ENCODE measurements at places on chromosomes 1 and 21.

GRCh38 chr1:19752083-19752696, 47.5 kb downstream of the TMCO4 start:
- DNase-seq: no peak

DNA sequence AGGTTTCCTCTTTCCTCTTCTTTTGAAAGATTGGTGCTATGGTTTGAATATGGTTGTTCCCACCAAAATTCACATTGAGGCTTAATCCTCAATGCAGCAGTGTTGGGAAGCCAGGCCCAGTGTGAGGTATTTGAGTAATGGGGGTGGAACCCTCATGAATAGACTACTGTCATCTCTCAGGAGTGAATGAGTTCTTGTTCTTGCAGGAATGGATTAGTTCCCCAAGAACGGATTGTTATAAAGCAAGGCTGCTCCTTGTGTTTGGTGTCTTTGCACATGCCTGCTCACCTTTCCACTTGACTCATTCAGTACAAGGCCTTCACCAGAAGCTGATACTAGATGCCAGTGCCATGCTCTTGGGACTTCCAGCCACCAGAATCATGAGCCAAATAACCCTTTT, 223.2 kb downstream of the BACH1 start:
- no peak for DNase-seq

DNA sequence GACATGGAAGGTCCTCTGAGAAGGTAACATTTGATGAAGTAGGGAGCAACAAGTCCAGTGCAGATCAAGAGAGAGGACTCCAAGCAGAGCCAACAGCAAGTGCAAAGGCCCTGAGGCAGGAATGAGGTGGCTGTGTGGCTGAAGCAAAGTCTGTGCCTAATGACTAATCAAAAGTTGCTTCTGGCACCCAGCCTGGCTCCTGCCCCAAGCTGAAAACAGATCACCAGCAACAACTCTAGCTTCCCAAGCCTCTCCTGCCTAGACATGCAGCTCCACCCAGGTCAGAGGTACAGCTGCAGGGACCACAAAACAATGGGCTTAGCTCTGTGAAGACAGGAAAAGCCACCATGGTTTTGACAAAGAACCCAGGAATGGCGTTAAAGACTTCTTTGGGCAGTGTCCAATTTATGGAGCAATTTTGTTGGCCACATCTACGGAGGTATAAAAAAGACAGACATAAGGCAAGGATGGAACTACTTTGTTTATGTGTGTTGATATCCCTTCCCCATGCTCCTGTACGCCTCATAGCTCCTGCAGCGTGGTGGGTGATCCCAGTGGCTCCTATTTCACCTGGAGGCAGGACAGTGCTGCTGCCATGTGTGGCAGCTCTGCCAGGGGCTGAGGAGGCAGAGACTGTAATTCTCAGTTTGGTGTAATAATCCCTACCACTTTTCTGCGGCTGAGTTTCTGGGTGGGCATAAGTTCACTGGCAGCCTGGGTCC, 26.4 kb upstream of the IGSF3 start:
- DNase-seq: no peak

- DNase-seq: no peak
Observed at GRCh38 chr1:96478228-96478627, 243.4 kb upstream of the PTBP2 start.

DNA sequence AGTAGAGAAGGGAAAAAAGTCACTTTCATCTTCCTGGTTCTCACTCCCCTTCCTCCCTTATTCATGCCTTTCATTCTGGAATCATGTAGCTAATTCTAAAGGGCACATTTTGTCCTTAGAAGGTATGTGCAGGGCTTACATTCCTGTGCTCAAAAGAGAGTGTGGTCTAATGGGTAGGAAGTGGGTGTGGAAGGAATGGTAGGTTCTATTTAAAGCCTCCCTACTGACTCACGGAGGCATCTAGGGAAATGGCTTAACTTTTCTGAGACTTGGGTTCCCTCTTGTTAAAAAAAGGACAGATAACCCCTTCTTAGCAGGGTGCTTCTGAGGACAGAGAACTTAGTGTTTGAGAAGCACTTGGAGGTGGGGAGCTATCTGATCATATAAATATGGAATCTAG, 249.3 kb upstream of the DUSP10 start:
- DNase-seq: no peak

- no peak for DNase-seq
Observed at GRCh38 chr21:35048183-35048601, 910 bp downstream of the RUNX1 start.

DNA sequence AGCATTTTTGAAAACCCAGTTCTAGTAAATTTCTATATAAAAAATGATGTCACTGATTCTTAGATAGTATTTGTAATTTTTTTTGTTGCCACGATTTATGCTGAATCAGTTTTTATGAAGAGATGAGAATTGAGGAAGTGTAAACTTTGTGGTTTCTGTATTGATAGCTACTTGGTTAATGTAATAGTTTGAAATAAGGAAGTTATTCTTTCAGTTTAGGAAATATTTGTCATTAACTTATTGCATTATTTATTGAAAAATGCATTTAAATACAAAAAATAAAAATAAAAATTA, 97.8 kb downstream of the ZFYVE9 start:
- no peak for DNase-seq

- no peak for DNase-seq
Observed at GRCh38 chr1:55610203-55610602, 395.0 kb upstream of the USP24 start.

DNA sequence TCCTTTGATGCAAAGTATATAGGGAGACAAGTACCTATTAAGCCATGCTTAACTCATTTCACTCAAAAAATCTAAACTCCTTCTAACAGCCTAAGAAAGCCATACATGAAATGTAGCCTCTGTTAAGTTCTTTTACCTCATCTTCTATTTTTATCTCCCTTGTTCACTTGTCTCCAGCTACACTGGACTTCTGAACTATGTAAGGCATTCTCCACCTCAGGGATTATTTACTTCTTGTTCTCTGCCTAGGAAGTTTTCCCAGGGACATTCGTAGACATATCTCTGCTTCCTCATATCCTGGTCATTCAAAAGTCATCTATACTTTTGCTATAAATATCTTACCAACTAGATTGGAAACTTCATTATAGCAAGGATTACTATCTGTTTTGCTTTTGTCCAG, 96.9 kb downstream of the COP1 start:
- DNase-seq: no peak

DNA sequence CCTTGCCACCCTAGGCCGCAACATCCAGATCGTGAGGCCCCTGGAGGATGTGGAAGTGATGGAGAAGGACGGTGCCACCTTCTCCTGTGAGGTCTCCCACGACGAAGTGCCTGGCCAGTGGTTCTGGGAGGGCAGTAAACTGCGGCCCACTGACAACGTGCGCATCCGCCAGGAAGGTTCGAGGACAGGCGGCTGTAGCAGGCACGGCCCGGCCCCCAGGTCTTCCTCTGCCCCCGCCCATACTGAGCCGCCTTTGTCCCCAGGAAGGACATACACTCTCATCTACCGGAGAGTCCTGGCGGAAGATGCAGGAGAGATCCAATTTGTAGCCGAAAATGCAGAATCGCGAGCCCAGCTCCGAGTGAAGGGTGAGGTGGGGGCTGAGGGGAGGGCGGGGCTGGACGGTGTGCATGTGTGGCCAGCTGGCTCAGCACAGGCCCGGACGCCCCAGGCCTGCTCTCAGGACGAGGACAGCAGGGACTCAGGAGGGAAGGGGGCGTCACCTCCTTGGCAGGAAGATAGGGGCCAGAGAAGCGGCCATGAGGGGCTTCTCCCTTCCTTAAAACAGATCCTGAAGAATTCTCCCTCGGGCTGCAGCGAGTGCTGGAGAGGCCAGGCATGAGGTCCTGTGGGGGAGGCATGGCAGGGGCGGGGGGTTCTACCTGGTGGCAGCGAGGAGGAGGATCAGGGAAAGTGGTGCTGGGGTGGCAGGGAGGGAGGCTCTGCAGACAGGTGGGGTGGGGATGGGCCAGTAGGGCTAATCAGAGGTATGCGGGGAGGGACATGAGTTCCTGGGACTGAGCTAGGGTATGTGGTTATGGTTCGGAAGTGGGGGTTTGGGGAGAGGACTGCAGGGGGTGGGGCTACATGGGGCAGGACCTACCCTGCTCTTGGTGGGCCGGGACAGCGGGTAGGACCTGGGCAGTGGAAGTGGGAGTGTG, 69.9 kb downstream of the OBSCN start:
- no peak for DNase-seq

- DNase-seq: no peak
Observed at GRCh38 chr1:3661631-3662030, 9.3 kb downstream of the TP73 start.

DNA sequence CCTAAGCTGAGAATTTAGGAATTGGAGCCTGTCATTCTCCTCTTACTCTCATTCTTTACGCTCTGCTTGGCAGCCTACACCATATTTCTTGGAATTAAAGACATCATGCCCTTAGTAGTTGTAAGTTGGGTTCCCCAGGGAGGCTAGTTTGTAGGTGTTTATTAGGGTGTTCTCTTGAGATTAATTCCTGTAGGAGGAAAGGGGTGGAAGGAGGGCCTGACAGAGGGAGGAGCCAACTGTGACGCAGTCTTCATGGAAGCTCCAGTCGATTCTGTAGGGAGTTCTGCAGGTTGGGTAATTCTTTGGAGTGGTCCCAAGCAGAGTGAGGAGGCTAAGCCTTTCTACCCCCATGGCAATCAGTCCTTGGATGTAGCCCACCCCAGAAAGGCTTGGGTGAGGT, 111.4 kb downstream of the HHAT start:
- no peak for DNase-seq

- peak; percentile 86 for DNase-seq
Observed at GRCh38 chr1:201023517-201023902, at the start of gene KIF21B. Gene KIF21B, minus strand, starts transcription at chr1:201023714. Its CDS starts 331 bp downstream, at chr1:201023383.

- no peak for DNase-seq
Observed at GRCh38 chr1:12456979-12457378, 161.0 kb downstream of the DHRS3 start.

- DNase-seq: no peak
Observed at GRCh38 chr21:33096426-33096825, 26.5 kb downstream of the OLIG1 start.

DNA sequence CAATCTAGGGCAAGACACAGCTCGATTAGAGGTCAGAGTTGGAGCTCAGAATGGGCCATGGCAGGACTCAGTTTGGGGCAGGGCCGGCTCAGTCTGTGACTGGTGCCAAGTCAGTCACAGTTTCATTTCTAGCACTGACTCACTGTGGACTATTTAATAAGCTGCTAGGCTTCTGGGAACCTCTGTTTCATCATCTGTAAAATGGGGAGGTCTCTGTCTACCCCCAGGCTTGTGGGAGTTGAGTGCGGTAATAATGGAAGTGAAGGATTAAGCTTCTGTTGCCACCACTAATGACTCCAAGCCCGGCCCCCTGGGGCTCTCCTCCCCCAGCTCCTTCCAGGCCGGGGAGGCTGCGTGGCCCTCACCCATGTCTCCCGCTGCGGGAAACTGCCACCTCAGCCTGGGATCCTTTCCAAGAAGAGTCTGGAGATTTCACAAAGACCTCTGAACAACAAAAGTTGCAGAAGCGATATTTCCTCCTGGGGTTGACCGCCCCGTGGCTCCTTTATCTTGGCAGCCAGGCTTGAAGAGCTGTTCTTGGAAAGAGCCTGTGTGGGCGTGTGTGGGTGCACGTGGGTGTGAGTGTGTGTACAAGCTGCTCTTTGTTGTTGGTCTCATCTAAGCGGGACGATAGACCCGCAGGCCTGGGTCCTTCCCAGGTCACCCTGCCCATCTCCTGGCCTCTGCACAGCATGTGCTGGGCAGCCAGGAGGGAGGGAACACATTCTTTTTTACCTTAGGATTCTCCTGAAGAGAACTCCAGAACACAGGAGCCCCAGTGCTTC, 29.1 kb downstream of the KNCN start:
- DNase-seq: no peak

- no peak for DNase-seq
Observed at GRCh38 chr1:205629751-205630150, 2.1 kb downstream of the ELK4 start.

DNA sequence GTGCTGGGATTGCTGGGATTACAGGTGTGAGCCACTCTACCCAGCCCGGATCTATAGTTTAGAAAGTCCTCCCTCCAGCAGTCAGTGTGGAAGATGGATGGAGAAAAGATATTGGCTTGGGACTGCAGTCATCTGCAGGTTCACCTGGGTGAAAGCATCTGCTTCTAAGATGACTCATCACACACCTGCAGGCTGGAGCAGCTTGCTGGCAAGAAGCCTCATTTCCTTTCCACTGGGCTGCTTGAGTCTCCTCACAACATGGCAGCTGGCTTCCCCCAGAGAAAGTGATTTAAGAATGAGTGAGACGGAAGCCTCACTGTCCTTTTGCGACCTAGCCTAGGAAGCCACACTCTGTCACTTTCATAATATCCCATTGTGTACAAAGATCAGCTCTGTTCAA, 50.0 kb downstream of the FOXO6 start:
- DNase-seq: no peak

GRCh38 chr1:84415396-84415795, 17.1 kb downstream of the DNASE2B start:
- no peak for DNase-seq

DNA sequence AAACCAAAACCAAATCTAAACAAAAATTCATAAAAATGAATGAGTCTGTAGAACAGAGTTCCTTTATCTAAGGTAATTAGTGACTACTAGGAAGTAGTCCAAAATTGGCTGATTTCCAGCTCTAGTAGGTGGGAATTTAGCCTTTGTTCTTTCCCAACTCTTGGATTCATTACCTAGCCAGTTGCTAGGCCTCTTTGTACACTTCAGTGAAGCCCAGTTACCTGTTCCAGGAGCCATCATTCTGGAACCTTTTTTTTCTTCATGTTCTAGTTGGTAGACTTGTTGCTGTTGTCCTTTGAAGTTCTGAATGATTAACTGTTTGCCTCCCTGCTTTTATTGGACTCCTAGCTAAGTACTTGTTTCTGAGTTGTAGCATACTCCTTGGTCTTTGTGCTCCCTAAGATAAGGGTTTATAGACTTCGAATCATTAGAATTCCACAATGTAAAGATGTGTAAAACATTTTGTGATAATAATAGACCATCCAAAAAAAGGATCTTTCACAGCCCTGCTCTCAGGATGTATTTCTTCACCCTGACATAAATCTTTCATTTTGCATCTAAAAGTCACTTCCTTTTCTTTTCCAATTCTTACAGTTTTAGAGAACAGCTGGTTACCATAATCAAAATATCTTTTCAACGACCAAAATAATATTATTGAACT, 9.8 kb downstream of the PLA2G4A start:
- DNase-seq: peak; percentile 67

GRCh38 chr1:244730934-244731434, 78.1 kb downstream of the DESI2 start:
- no peak for DNase-seq

GRCh38 chr1:37634244-37634991, at the start of gene RSPO1:
Gene RSPO1, minus strand, starts transcription at chr1:37634892. Its CDS starts 5,231 bp downstream, at chr1:37629661.
- no peak for DNase-seq
